ENCODE measurements at places on chromosomes 7 and 10.
A peak's percentile ranks its signal among the peaks of the same experiment; 100 is the strongest.

DNA sequence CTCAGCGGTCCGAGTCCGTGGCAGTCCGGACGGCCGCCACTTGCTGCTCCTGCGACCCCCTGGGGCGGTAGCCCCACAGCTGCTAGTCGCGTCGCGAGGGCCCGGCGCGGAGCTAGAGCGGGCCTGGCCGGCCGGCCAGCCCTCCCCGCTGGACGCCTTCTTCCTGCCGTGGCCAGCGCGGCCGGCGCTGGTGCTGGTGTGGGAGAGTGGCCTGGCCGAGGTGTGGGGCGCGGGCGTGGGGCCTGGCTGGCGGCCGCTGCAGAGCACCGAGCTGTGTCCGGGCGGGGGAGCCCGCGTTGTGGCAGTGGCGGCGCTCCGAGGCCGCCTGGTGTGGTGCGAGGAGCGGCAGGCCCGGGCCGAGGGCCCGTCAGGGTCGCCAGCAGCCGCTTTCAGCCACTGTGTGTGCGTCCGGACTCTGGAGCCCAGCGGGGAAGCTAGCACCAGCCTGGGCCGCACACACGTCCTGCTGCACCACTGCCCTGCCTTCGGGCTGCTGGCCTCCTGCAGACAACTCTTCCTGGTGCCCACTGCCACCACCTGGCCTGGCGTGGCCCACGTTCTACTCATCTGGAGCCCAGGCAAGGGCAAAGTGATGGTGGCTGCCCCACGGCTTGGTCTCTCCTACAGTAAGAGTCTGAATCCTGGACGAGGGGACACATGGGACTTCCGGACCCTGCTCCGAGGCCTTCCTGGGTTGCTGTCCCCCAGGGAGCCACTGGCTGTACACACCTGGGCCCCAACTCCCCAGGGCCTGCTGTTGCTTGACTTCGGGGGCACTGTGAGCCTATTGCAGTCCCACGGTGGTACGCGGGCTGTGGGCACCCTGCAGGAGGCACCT is 631 bp downstream of the HPS6 start:
- DNase-seq = peak; percentile 34

- DNase-seq = peak; percentile 74
These were observed 179.2 kb upstream of the MBL2 start for GRCh38 chr10:52951824-52952223.

DNA sequence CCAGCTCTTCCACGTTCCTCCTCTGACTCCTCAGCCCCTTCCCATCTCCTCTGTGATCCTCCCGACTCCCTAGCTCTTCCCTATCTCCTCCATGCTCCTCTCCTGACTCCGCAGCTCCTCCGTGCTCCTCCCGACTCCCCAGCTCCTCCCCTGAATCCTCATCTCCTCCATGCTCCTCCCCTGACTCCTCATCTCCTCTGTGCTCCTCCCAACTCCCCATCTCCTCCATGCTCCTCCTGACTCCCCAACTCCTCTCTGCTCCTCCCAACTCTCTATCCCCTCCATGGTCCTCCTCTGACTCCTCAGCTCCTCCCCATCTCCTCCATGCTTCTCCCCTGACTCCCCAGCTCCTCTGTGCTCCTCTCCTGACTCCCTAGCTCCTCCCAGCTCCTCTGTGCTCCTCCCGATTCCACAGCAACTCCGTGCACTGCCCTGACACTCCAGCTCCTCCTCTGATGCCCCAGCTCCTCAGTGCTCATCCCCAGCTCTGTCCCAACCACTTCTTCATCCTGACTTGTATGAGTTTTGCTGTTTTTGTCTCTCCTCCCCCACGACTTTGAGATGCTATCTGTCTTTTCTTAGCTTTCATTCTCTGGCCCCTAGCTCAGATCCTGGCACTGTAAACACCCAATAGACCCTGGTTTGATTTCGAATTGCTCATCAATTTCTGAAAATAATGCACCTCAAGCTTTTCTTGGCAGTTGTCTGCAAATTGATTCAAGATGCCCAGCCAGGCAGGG is 38.3 kb downstream of the OAT start:
- no peak for DNase-seq

- no peak for DNase-seq
These were observed 50.5 kb downstream of the TMEM209 start for GRCh38 chr7:130154501-130155317.

- DNase-seq = no peak
These were observed 120.4 kb downstream of the PKD1L1 start for GRCh38 chr7:47827871-47828270.

DNA sequence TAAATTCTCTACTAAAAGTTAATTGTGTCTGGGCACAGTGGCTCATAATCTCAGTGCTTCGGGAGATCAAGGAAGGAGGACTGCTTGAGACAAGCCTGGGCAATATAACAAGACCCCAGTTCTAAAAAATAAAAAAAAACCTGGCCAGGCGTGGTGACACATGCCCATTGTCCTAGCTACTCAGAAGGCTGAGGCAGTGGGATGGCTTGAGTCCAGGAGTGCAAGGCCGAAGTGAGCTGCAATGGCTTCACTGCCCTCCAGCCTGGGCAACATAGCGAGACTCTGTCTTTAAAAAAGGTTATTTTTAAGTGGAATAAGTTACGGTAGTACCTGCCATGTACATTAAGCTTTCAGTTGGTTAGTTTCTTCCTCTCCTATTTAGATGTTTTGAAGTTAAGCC is 28.9 kb downstream of the CDK14 start:
- DNase-seq = no peak

- DNase-seq = no peak
These were observed 578.8 kb upstream of the C7orf33 start for GRCh38 chr7:148011753-148012152.

- DNase-seq = no peak
These were observed 167.5 kb upstream of the NAMPT start for GRCh38 chr7:106452031-106452851.

DNA sequence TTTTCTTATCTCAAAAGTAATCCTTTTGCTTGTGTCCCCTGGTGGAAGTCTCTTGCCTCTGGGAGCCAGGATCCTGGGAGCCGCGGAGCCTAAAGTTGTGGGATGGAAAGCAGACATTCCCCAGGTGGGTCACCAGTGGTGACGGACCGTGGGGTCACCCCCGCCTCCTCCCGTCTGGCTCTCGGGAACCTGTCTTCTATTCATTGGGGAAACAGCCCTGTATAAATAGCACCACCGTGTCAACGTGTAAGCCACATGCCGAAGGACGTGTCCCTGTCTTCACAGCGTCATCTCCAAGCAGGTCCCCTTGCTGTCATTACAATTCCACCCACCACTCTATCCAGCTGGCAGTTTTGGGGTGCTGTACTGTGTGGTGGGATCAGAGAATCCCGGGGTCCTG is 87.5 kb downstream of the ELFN1 start:
- no peak for DNase-seq

- DNase-seq = no peak
These were observed 38.3 kb upstream of the PRLHR start for GRCh38 chr10:118633786-118634185.

GRCh38 chr7:26500749-26501352 is 209.2 kb downstream of the SNX10 start:
- peak; percentile 62 for DNase-seq

DNA sequence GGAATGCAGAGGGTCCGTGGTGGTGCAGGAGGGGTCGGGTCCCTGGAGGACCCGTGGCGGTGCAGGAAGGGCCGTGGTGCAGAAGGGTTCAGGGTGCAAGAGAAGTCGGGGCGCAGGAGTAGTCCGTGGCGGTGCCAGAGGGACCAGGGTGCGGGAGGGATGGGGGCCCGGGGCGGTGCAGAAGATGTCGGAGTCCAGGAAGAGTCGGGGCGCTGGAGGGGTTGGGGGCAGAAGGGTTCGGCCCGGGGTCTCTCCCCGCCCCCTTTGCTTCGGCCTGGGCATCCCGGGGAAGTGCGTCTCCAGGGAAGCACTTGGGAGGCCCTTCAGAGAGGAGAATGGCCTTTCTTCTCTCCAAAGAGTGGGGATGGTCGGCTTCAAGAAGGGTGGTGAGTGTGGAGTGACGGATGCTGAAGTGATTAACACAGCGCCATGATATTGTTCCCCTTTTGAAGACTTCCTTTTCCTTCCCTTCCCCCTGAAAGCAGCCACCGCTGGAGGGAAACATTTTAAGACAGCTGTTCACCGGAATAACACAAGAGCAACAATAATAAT is 997 bp downstream of the WDR37 start:
- peak; percentile 76 for DNase-seq

GRCh38 chr10:104032144-104032775 is 53.4 kb downstream of the COL17A1 start:
- no peak for DNase-seq

GRCh38 chr10:107649249-107649648 is 484.7 kb upstream of the SORCS1 start:
- no peak for DNase-seq

DNA sequence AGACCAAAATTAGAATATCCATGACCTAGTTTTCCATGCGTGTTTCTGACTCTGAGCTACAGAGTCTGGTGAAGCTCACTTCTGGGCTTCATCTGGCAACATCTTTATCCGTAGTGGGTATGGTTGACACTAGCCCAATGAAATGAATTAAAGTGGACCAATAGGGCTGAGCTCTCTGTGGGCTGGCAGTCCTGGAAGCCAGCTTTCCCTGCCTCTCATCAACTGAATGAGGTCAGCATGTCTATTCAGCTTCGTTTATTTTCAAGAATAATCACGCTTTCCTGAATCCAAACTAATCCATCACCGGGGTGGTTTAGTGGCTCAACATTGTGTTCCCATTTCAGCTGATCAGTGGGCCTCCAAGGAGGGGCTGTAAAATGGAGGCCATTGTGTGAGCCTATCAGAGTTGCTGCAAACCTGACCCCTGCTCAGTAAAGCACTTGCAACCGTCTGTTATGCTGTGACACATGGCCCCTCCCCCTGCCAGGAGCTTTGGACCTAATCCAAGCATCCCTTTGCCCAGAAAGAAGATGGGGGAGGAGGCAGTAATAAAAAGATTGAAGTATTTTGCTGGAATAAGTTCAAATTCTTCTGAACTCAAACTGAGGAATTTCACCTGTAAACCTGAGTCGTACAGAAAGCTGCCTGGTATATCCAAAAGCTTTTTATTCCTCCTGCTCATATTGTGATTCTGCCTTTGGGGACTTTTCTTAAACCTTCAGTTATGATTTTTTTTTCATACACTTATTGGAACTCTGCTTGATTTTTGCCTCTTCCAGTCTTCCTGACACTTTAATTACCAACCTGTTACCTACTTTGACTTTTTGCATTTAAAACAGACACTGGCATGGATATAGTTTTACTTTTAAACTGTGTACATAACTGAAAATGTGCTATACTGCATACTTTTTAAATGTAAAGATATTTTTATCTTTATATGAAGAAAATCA is 35.5 kb downstream of the CAV1 start:
- DNase-seq = no peak

DNA sequence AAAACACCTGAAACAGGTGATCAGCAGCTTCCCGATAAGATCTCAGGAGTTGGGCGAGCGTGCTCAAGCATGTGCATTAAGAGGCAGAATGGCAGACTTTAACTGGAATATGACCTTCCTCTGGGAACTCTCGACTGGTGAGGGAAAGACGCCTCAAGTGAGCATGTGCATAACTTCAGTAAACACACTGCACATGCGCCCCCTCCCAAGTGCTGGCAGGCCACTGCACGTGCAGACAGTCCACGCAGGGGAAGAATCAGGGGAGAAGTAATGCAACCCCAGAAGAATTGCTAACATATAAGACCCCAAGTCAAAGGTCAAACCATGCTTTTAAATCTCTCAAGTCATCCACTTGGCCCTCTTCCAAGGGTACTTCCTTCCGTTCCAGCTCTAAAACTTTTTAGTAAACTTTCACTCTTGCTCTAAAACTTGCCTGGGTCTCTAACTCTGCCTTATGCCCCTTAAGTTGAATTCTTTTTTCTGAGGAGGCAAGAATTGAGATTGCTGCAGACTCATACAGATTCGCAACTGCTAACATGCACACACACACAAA is 541.0 kb downstream of the TNS3 start:
- DNase-seq = no peak

DNA sequence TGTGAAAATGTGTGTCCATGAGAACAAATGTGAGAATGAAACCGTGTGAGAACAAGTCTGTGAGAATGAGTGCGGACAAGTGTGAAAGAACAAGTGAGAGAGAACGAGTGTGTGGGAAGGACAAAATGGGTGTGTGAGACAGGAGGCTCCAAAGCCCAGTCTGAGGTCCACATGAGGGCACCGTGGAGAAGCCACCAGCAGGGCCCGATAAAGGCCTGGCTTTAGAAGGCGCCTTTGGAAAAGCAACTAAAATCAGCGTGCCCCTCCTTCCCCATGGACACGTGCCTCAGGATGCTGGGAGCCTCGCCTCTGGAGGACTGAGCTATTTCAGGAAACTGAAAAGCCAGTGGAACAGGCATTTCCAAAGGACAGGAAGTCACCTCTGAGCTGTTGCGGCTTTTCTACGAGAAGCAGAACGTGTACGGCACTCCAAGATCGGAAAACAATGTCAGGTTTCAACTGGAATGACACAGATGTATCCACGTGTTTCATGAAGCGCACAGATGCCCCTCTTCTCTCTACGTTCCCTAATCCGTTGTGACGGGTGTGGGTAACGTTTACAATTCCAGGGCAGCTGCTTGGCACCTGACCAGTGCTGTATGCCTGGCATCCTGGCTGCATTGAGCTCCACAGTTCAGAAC is 46.4 kb downstream of the ESYT2 start:
- DNase-seq = peak; percentile 15

DNA sequence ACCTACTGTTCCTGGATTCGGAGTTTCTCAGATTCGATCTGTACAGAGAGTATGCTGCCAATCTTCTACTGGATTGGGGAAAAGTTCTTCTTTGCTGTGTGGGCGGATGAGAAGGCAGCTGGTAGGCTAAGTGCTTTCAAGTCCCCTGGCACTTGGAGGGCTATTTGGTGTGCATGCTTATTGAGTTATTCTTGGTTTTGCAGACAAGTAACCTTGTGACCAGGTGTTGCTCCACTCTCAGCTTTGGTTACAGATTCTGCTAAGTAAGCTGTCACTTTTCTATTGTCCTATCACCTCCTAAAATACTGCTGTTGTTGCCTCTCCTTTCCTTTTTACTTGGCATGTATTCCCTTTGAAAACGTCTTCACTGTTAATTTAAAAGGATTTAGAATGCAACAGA is 1375.1 kb upstream of the LRRTM3 start:
- no peak for DNase-seq

GRCh38 chr7:149872419-149873073 is 1.2 kb upstream of the ATP6V0E2 start:
- peak; percentile 79 for DNase-seq

- no peak for DNase-seq
These were observed 172.2 kb downstream of the RTKN2 start for GRCh38 chr10:62096256-62096933.

- DNase-seq = peak; percentile 82
These were observed at the start of gene NKX2-3 for GRCh38 chr10:99532687-99533495. TSS of gene NKX2-3 (plus strand) at chr10:99532942. CDS start at chr10:99533132, 190 bp downstream.

DNA sequence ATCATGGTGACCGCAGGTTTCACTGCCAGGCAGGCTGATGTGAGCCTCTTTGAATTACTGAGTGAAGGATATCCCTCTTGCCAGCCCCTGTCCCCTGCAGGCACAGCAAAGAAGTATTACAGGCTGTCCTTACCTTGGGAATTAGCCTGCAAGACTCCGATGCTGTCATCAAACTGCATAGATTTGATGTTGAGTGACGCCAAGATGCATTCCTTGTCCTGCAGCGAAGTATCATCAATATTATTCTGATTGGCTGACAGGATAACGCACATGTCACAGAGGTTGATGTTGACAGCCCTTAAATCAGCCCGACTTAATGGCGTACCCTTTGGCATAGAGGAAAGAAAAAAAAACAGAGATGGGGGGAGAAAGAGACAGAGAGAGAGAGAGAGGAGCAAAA is 693.0 kb downstream of the KCNMA1 start:
- no peak for DNase-seq

- DNase-seq = peak; percentile 55
These were observed 56.6 kb downstream of the PARD3 start for GRCh38 chr10:34758447-34758996.

- no peak for DNase-seq
These were observed 667.8 kb downstream of the PCDH15 start for GRCh38 chr10:54133203-54133602.

- DNase-seq = peak; percentile 87
These were observed 13.1 kb upstream of the ARPC1A start for GRCh38 chr7:99312316-99313203.
